T follicular helper cell (primary cell): ENCODE measurements at places on chromosomes 2 and 18.

- peak; percentile 32 for DNase-seq
Observed at GRCh38 chr2:30862054-30862651, 54.9 kb upstream of the CAPN13 start.

DNA sequence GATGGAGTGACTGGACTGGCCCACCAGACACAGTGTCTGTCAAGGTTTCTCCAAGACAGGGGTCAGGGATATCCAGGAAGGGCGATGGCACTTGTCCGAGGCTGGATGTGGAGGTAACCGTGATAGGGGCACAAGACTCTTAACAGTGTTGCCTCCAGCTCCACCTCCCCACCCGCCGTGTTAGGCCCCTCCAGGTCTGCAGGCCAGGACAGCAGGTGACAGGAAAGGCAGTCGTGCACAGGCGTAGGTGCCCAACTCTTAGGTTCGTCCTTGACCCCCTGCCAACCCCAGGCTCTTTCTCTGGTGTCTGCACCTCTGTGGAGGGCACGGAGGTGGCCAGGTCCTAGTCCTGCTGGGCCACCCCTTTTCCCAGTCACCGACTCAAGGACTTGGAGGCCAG, 10.1 kb downstream of the ITM2C start:
- DNase-seq, result no peak

DNA sequence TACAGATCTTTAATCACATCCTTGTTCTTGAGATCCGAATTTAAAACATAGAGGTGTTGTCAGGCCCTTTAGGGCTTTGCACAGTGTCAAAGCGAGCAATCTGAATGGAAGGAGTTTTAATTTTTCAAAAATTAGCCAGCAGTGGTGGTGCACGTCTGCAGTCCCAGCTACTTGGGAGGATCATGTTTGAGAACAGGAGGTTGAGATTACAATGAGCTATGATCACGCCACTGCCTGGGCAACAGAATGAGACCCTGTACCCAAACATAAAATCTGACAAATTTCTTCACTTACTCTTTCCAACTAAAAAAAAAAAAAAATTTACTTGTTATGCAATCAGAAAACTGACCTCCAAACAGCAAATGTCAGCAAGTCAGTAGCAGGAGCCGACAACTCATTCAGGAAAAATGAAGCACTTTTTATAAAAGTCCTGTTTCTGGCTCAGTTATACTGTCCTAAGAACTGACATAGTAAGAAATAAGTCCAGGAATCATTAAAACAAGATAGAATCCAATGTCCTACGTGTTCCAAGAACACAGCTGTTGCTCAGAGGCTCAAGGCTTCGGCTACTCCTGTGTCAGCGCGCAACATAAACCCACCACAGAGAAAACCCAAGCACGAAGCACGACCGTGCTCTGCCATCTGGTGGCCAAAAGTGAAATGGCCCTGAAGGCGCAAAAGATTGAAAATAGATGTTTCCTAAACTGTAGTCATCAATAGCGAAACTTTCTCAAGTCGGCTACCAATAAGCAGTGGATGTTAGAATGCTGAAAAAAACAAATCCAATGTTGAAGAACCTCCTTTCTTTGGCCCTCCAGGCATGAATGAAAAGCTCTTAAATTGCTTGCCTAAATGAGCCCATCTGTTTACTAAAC, 138.1 kb downstream of the INO80D start:
- peak; percentile 14 for DNase-seq

- no peak for DNase-seq
Observed at GRCh38 chr2:173028671-173029070, 47.0 kb upstream of the MAP3K20 start.

- DNase-seq, result no peak
Observed at GRCh38 chr18:9951022-9951859, 37.4 kb downstream of the VAPA start.
